Cardiac atrium fibroblast (primary cell): ENCODE measurements at places on chromosomes 4 and X. TPM values are rescaled to one million over a fixed set of nuclear protein-coding genes. Genes with fewer than 3 reads are reported as not detected.

MAMLD1 gene
- total RNA-seq, result 2.2 and 3.6 TPM in 2 replicates

GRSF1 gene
- 80.0 and 89.9 TPM in 2 replicates for total RNA-seq

PNCK gene
- 0.49 and 0.90 TPM in 2 replicates for total RNA-seq

AR gene
- 1.6 and 2.7 TPM in 2 replicates for total RNA-seq

USP17L22 gene
- total RNA-seq, result not detected in 2 replicates

P2RY4 gene
- not detected in 2 replicates for total RNA-seq

ADGRG2 gene
- 0.18 and 2.3 TPM in 2 replicates for total RNA-seq

SYTL5 gene
- total RNA-seq, result not detected in 2 replicates
